Stimulated activated CD4-positive, alpha-beta T cell treated with anti-CD3 and anti-CD28 coated beads, Interleukin-15, amount 100 ng/mL, for 1 hour (primary cell): ENCODE measurements at places on chromosomes 5 and 9.

- DNase-seq: no peak
Observed at GRCh38 chr9:123550797-123551196, 194.8 kb downstream of the CRB2 start.

DNA sequence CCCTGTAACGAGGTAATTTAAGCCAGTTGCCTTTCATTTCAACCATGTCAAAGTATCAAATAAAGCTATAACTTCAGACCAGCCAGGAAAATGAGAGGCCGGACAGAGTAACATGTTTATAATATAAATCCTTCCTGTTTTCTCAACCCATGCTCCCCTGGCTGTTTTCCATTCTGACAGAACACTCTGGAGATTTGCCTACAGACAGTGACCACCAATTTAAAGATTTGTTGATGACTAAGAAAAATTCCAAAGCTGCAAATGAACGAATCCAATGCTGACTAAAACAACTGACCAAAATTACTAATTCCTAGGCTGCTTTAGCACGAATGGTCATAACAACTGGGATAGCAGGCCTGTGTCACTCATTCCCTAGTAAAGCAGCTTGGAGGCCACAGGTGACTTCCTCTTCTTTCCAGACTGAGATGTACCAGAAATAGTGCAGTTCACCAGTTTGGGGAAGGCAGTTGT, 141.4 kb downstream of the AOPEP start:
- DNase-seq: no peak

GRCh38 chr5:131968396-131968954, 23.0 kb upstream of the MEIKIN start:
- no peak for DNase-seq

GRCh38 chr5:77418162-77418561, 74.0 kb downstream of the WDR41 start:
- no peak for DNase-seq

- no peak for DNase-seq
Observed at GRCh38 chr5:126656401-126657007, 55.8 kb downstream of the PHAX start.

- DNase-seq: no peak
Observed at GRCh38 chr5:68248896-68249295, 33.3 kb downstream of the PIK3R1 start.

GRCh38 chr9:109894921-109895758, 115.1 kb downstream of the PALM2AKAP2 start:
- no peak for DNase-seq

DNA sequence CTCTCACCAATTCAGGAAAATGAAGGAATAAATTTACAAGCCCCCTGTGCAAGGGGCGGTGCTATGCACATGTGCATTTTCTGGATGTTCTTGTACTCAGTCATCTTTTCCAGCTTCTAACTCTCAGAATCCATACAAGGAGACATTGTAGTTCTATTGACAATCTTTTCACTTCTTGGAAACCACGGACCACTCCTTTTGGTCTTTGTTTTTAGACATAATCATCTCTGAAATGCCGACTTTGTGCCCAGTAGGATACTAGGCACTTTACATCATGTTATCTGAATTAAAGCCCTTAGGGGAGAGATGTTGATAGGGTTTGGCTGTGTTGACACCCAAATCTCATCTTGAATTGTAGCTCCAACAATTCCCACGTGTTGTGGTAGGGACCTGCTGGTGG, 322.6 kb upstream of the WWC1 start:
- DNase-seq: no peak
